ENCODE measurements at places on chromosomes 12 and 14.

DNA sequence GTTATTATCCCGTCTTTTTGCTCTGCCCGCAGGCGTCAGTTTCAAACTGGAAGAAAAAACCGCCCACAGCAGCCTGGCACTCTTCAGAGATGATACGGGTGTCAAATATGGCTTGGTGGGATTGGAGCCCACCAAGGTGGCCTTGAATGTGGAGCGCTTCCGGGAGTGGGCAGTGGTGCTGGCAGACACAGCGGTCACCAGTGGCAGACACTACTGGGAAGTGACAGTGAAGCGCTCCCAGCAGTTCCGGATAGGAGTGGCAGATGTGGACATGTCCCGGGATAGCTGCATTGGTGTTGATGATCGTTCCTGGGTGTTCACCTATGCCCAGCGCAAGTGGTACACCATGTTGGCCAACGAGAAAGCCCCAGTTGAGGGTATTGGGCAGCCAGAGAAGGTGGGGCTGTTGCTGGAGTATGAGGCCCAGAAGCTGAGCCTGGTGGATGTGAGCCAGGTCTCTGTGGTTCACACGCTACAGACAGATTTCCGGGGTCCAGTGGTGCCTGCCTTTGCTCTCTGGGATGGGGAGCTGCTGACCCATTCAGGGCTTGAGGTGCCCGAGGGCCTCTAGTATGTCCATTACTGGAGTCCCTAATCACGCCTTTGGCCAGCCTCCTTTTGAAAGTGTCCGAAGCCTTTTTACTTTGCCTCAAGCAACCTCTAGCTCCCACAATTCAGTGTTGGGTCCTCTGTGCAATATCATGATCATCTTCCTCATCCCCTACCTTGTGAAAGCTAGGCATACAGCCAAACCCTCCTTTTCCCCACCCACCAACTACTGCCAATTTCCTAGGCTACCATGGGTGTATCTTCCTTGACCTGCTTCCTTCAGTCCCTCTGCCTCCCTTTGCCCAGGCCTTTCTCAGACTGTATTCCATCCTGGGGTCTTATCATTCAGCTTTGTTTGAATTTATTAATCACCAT is 891 bp downstream of the SPRYD4 start:
- no peak for DNase-seq

DNA sequence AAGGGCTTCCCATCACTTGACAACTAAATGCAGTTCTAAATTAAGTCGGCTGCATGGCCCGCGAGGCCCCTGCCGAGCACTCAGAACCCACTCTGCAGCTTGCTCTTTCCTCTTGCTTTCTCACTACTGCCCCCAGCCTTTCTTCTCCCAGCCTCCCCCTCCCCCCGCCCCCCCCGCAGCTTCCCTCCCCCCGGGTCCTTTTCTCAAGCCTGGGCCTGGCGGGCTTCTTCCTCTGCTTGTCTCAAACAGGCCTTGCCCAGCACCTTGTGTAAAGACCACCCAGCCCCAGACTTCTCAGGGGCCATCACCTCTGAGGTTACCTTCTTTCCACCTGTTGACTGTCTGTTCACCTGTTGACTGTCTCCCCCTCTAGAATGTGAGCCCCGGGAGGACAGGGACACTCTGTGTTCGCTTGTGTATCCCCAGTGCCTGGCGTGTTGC is 1.1 kb downstream of the CYP46A1 start:
- no peak for DNase-seq

DNA sequence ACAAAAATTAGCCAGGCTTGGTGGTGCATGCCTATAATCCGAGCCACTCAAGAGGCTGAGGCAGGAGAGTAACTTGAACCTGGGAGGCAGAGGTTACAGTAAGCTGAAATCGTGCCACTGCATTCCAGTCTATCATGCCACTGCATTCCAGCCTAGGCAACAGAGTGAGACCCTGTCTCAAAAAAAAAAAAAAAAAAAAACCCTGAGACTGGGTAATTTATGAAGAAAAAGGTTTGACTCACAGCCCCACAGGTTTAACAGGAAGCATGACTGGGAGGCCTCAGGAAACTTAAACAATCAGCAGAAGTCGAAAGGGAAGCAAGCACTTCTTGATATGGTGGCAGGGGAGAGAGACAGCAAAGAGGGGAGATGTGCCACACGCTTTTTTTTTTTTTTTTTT is 123.2 kb downstream of the GXYLT1 start:
- no peak for DNase-seq

DNA sequence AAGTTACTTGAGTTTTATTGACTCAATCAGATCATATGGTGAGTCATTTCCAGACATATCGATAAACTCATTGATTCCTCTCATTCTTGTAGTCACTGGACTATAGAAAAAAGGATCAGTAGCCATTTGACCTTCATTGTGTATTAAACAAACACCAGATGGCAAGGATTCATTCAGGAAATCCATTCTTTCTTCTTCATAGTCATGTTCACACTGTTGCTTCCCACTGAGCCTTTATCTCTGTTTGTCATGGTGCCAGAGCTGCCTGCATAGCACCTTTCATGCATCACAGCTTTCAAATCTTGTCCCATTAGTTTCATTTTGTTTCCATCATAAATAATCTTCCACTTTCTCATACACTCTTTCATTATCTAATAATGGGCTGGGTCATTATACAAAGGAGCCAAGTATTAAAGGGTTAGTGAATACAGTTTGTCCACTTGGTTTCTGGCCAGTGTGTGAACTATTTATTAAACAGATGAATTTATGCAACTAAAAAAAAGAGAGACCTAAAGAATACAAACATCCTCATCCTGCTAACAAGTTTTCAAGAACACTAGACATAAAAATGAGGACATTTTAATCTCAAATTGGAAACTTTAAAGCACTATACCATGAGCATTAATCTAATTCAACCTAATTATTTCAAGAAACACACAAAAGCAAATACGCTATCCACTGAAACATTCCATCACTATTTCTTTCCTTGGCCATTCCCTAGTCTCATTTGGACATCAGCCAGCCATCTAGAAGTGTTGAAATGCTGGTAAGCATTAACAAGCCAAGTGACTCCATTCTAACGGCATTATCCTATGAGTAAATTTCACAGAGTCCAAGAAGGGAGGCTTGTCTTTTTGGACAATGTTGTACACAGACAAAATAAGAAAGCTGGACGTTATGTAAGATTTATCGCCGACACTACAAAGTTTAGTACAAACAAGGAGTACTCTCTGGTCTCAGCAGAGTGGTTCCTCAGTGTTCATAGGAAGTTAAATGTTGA is 476.5 kb downstream of the FOXG1 start:
- DNase-seq = no peak

DNA sequence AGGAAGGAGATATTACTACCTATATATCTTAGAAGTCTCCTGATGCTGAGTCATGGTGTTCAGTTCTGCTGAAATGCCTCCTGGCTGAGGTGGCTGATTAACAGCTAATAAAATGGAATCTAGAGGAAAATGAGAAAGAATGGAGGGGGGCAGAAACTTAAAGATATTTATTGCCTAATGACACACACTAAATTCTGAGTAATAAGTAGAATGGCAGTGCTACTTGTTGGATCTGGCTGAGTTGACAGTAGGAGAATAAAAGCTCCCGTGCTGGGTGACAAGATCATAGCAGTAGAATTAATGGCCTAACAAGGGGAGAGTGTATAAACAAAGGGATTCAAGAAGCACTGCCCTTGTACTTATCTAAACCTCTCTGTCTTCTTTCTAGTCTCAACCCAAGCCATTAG is 137.5 kb downstream of the CNTN1 start:
- no peak for DNase-seq

DNA sequence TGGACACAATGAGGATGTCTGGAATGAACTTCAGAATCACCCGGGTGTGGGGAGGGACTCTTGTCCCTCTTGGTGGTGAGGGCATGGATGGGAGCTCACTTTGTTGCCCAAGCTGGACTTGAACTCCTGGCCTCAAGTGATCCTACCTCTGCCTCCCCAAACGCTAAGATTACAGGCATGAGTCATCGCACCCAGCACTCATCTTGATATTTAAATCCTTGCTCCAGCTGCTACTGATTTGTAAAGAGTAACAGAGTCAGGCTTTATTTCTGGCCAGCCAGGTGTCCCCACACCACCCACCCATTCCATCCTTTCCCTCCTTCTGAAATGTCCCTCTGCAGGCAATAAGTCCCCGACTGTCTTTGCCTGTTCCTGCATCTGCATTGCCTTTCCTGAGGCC is 4.9 kb downstream of the DDX54 start:
- no peak for DNase-seq

- no peak for DNase-seq
Measured at GRCh38 chr14:35495278-35495677, 38.7 kb upstream of the INSM2 start.

- DNase-seq = no peak
Measured at GRCh38 chr12:2832550-2833127, 2.2 kb downstream of the NRIP2 start.

- DNase-seq = no peak
Measured at GRCh38 chr12:82537436-82537835, 149.3 kb upstream of the TMTC2 start.

DNA sequence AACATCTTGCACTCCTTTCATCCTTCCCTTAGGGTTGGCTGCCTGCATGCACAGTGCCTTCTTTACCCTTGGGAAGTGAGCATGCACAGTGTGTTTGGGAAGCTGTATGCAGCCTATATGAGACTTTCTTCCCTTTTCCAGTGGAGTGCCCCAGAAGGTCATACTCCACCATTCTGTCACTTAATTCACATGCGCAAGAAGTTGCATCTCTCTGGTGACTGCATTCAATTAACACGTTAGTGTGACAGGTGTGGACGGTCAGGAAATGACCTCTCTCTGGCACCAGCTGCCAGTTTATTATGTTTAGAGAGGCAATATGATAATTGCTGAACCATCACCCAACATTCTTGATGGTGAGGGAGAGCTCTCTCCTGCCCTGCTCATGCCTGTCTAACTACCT is 770.0 kb downstream of the FLRT2 start:
- DNase-seq = no peak

DNA sequence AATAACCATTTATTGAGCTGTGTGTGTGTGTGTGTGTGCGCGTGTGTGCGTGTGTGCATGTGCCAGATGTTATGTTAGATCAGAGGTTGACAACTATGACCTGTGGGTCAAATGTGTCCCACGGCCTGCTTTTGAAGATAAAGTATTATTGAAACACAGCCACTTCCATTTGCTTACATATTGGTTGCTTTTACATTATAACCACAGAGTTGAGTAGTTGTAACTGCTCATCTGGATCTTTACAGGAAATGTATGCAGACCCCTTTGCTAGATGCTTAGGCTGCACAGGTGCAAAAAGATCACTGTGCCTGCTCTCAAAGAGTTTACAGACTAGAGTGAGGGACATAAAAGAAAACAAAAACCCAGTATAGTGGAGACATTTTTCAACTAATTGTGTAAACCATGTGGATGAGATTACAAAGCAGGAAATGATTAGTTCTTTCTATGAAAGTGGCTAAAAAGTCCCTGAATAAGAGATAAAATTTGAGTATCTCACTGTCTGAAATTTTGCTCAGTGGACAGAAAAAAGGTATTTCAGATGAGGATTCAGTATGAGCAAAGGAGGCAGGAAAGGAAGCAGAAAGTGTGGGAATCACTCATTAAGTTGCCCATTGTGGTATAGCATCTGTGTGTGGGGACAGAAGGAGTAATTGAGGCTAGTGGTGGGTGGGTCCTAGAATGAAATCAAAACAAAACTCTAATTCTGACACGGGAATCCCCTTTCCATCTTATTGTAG is 188.4 kb downstream of the PAH start:
- DNase-seq = no peak

DNA sequence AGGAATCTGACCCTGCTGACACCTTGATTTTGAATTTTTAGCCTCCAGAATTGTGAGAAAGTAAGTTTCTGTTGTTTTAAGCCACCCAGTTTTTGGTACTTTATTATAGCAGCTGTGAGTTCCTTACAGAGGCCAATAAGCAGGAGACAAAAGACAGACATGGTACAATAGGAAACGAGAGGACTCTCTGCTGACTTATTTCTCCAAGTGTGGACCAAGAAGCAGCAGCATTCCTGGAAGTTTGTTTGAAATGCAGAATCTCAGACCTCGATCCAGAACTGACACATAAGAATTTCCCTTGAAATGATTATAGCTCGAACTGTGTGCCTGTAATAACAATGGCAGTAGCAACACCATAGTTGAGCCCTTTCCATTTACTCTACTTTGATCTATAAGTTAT is 31.9 kb upstream of the LUM start:
- no peak for DNase-seq

- DNase-seq = no peak
Measured at GRCh38 chr14:98914942-98915341, 357.1 kb downstream of the BCL11B start.

DNA sequence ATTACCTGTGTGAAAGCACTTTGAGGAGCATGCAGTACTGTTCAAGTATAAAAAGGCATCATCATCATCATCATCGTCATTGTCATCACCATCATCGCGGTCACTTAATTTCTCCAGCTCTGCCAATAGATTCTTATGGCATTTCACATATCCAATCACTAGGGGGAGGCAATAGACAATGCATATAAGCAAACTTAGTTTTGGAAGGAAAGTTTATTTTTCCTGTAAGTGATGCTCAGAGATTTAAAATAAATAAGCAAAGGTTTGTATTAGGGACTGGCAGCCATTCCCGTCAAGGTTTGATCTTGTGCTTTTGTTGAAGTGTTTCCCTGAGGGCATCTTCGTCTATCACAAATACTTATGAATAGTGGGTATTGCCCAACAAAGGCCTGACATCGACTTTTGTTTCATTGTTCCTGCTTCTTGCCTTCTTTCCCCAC is 127.4 kb downstream of the KTN1 start:
- no peak for DNase-seq

DNA sequence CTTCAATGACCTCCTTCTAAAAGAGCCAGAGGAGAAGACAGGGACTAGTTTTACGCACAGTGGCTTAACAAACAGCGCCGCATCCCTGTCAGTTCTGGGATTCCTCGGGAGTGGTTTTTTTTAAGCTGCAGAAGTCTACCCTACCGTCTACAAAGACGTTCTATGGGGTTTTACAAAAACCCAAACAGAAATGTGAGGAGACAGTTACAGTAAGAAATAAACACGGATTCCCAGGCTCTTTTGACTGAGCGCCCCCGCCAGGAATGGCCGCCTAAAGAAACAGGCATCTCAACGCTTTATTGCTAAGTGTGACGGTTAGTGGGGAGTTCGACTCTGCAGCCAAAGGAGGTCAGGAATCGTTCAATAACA is 484 bp downstream of the ALKBH1 start:
- DNase-seq = peak; percentile 31

DNA sequence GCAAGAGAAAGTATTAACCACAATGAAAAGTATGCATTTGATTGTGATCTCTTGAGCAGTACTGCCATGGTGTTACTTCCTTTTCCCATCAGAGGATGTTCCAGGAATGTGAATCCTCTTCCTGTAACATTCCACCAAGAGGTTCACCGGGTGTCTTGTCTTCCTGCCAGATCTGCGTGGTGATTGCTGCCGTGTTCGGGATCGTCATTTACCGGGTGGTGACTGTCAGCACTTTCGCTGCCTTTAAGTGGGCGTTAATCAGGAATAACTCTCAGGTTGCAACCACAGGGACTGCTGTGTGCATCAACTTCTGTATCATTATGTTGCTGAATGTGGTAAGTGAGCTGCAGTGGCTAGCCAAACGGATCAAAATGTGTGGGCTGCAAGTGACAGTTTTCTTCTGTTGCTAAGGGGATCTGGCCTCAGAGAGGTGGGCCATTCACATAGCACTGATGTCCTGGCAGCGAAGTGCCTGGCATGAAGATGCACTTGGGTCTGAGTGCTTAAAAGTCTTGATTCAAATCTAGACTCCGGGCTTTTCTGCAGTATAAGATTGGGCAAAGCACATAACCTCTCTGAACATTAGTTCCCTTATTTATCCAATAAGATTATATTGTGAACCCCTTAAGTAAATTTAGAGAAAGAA is 123.4 kb downstream of the SLC5A8 start:
- no peak for DNase-seq

GRCh38 chr12:59904874-59905521 is 309.2 kb downstream of the SLC16A7 start:
- no peak for DNase-seq

- DNase-seq = no peak
Measured at GRCh38 chr14:59041308-59041707, 147.2 kb upstream of the DAAM1 start.
